Daoy (cell line): ENCODE measurements at places on chromosomes 1 and 21. TPM values are rescaled to one million over a fixed set of nuclear protein-coding genes. Genes with fewer than 3 reads are reported as not detected.

DNA sequence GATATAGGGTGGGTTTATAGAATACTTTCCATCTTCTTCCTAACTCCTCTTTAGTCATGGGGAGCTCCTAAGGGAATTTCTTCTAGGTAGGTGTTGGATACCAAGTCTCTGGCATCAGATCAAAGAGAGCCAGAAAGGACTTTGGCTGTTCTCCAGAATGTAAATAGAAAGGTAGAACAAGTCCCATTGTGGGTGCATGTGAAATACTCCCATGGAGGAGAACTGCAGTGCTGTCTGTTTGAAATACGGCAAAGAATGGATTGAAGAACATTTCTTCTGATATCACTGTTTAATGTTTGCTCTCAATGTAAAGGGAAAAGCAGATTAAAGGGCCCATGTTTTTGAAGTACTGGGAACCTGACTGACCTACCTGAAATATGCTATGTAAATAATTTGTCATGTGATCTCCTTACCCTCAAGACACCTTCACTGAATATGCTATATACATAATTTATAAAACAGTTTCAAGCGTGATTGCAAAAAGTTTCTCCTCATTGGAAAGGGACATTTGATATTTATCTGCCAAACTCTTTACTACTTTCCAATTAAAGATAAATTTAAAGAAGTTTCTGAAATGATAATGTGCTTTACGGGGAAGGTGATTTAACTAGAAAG, 65.9 kb downstream of the LAMC1 start:
- DNase-seq = no peak

- no peak for DNase-seq
Observed at GRCh38 chr1:218332416-218332815, 12.7 kb upstream of the TGFB2 start.

GRCh38 chr1:184069675-184070074, 18.1 kb downstream of the TSEN15 start:
- no peak for DNase-seq

DNA sequence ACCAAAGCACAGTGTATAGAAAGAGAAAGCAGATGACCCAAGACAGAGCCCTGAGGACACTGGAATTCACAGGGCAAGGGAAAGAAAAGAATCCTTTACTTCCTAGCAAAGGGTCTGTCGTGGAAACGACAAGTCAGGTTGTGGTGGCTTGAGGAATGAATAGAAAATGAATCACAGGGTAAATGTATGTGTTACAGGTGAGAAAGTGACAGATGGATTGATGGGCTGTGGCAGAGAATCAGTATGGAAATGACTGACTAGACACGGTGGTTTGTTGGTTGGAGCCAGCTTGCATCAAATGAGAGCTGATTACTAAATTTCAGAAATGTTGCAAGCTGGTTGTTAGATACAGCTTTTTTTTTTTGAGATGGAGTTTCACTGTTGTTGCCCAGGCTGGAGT, 46.9 kb downstream of the PTP4A2 start:
- DNase-seq = no peak

The FCGR3A gene
- not detected in 2 replicates for total RNA-seq

GRCh38 chr1:42992054-42992571, 33.4 kb upstream of the SLC2A1 start:
- DNase-seq = no peak

- no peak for DNase-seq
Observed at GRCh38 chr1:6270401-6270800, 9.5 kb upstream of the GPR153 start.

The MARK1 gene
- total RNA-seq = 6.6 and 8.8 TPM in 2 replicates

DNA sequence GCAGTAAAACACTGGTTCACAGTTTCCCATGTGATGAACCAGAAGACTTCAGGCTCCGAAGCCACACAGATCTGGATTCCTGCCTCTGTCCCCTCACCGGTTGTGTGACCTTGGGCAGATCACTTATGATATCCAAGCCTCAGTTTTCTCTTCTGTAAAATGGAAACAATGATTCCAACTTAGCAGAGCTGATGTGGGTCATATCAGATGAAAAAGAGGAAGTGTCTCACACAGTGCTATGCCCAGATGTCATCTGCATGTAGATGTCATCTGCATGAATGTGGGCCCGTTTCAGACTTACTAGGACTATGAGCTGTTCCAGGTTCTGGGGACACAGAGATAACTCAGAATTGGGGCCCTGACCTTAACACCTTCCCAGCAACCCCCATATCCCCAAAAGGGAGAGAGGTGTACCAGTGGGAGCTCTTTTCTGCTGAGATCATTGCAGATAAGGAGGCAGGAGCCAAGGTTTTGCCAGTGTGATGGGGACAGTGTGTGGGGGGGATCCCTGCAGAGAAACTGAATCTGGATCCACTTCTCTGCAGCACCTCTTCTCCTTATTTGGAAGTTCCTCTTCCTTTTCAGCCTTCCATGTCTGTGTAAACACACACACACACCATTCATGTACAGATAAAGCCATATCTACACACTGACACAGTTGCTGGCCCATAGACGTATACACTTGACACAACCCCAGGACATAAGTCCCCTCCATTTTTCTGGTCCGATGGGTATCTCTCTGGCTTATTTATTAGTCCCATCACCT, 5.0 kb upstream of the ADGRB2 start:
- DNase-seq = no peak

The FAM72B gene
- 20.6 and 23.1 TPM in 2 replicates for total RNA-seq

DNA sequence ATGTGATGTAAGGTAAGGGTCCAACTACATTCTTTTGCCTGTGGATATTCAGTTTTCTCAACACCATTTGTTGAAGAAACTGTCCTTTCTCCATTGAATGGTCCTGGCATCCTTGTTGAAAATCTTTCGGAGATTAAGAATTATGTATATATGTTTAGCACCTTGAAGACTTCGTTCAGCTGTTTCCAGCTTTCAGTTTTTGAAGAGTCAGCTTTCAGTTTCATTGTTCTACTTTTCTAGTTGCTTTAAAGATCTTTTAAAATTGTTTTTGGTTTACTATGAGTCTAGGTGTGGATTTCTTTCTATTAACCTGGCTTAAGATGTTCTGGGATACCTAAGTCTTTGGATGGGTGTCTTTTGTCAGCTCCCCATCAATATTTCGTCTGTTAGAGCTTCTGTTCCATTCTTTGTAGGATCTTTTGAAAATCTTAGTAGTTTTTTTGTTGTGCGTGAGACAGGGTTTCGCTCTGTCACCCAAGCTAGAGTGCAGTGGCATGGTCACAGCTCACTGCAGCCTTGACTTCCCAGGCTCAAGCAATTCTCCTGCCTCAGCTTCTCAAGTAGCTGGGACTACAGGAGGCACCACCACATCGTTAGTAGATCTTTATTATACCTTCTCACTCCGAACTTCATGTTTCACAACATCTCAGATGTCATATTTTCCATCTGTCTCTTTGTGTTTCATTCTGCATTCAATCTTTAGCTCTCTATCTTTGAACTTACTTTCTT, 353.5 kb upstream of the B3GALT2 start:
- no peak for DNase-seq

The C1QA gene
- not detected in 2 replicates for total RNA-seq

DNA sequence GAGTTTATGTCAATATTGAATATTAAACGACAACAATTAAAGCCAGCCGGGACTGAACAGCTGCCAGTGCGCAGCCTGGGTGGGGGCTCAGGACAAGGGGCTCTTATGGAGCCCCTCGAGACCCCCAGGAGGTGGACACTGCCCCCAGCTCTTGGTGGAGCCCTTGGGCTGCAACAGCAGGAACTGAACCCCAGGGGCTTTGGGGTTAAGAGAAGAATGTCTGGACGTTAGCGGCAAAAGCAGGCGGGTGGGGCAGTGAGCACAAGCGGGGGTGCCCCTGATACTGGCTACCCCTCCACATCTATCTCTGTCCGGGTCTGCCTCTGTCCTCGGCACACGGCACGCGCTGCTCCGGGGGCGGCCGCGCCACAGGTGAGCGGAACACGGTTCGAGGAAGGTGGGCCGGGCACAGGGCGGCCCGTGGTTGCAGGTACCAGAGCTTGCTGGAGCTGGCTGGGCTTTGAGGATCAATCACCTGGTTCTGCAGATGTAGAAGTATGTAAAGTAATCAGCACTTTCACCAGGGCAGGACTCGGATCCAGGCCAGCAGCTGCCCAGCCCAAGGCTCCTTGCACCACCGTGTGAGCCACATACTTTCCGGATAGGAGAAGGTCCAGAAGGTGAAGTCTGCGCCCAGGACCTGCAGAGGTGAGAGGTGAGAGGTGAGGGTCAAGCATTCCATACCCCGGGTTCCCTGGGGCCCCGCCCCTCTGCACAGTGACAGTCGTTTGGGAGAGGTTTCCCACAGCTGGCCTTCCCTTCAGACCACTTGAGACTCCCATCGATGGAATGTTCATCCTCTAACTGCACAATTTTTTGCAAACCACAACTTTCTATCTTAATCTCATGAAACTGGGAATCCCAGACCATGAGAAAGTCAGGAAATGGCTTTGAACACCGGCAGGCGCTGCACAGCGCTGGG, 12.4 kb upstream of the POFUT2 start:
- peak; percentile 44 for DNase-seq

DNA sequence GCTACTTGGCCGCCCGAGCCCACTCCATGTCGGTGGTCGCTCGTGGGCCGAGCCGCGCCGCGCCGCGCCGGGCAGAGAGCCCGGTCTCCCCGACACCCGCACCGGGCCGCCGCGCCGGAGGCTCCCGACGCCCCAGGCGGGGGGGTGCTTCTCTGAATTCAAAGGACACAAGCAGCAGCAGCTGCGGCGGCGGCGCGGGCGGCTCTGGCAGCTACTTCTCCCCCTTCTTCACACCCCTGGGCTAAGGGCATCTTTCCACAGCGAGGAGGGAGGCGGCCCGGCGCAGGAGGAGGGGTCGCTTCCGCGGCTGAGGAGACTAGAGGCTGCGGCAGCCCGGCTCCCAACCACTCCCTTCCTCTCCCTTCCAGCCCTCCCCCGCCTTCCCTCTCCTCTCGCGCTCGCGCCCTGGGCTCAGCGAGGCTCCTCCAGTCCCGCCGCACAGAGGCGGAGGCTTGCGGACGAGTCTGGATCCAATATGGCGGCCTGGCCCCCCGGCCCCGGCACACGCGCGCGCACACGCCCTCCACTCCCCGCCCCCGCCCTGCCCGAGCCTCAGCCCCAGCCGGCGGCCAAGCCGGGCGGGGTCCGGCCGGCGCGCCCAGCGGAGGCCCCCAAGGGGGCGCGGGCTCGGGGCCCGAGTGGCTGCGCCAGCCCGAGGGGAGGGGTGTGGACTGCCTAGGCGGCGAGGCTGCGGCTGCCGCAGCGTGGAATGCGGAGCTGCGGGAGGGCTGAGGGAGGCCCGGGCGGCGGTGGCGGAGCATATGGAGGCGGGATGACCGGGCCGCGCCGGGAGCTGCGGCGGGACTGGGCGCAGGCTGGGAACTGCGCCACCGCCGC, at the start of gene CDC42BPA:
TSS of gene CDC42BPA (minus strand) at position 477 of the 837 bp plus-strand sequence. CDS start 1,310 bp downstream, outside the sequence.
- peak; percentile 93 for DNase-seq

The SYT2 gene
- under 0.01 TPM in 1 of 2 replicates, not detected in the other for total RNA-seq

DNA sequence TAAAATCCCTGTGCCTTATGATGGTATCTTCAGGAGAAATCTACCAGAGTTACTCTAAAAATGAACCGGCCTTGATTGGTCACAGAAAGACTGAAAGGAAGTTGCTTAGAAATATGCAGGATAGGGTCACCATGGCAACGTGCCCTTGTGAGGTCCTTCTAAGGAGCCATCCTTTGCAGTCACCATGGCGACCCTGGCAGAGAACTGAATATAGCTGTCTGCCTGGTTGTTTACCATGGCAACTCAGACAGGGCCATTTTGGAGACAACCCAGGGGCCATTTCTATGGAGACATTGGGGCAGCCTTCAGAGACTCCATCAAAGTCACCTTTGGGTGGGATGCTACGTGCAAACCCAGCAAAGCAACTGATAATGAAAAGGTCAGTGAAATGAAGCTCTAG, 43.0 kb downstream of the SNX7 start:
- DNase-seq = peak; percentile 10

The ZNF670 gene
- 7.3 and 10.0 TPM in 2 replicates for total RNA-seq

- DNase-seq = no peak
Observed at GRCh38 chr1:116382857-116383483, 9.9 kb downstream of the ATP1A1 start.

The OR10J5 gene
- not detected in 2 replicates for total RNA-seq

- DNase-seq = no peak
Observed at GRCh38 chr1:206856674-206857464, 8.6 kb upstream of the IL20 start.

The PROK1 gene
- total RNA-seq = not detected in 2 replicates

- DNase-seq = no peak
Observed at GRCh38 chr1:43936431-43937151, 3.0 kb downstream of the ARTN start.

DNA sequence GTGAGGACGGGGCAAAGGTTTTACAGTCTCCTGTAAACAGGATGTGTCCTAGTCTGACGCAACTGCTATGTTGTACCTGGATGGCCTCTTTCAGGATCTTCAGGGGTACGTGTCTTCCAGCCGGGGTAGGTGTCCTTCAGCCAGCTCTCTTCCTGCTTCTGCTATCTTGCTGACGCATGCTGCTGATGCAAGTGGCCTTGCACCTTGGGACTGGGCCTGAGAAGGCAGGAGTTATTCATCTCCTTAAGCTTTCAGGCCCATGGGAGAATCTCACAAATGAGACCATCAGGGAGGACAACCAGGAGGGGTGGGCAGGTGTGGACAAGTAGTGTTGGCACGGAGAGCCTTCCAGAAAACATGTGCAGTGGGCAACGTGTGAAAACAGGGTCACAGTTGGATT, 7.9 kb upstream of the SPRR1B start:
- DNase-seq = no peak

GRCh38 chr21:38392661-38393060, 105.6 kb downstream of the ERG start:
- no peak for DNase-seq

- DNase-seq = peak; percentile 34
Observed at GRCh38 chr1:42319128-42319851, 15.7 kb downstream of the FOXJ3 start.

GRCh38 chr1:196466654-196467053, 141.6 kb downstream of the KCNT2 start:
- DNase-seq = peak; percentile 62

DNA sequence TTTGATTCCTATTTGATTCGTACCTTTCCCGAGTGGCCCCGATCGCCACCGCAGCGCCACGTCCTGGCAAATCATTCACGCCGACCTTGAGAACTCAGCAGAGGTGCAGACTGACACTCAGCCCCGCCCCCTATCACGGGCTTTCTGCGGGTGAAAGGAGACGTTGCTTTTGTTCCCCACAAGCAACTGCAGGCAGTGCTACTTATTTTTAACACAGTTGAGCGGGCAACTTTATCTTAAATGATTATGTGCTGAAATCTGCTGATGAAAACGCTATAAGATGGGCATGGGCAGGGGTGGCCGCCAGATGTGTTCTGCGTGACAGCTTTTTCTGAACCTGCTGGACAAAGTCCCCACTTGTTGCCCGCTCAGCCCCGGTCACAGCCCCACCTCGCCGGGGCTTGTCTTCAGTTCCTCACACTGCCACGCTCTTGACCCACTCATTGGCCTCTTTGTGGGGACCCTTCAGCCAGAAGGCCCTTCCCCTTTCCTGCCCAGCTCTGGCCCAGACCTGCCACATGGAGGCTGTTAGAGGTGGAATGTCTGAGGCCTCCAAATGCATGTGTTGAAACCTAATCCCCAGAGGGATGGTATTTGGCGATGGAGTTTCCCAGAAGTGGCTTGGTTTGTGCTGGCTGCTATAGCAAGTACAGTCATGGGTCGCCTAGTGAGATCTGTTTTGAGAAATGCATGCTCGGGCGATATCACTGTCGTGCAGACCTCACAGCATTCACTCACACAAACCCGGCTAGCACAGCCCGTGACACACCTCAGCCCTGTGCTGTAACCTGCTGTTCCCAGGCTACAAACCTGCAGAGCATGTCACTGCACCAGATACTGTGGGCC, 15.7 kb upstream of the PDXK start:
- peak; percentile 52 for DNase-seq

The GPR25 gene
- total RNA-seq = not detected in 2 replicates
